Muscle of leg (tissue), 16 donors: ENCODE measurements at places on chromosomes 1 and 21. TPM values are rescaled to one million over a fixed set of nuclear protein-coding genes. Genes with fewer than 3 reads are reported as not detected.

- H3K4me3 ChIP-seq: no peak overlapping the region
- no peak overlapping the region for H3K27ac ChIP-seq
- H3K4me1 ChIP-seq: peaks cover 3% of the 10 kb centered on the region
- peaks cover 12% of the 10 kb centered on the region for H3K36me3 ChIP-seq
- no peak for DNase-seq
Measured at GRCh38 chr1:161218301-161219077, 3.4 kb downstream of the FCER1G start.

The TNNT2 gene
- 408 TPM for total RNA-seq

The KRTAP12-3 gene
- not detected for total RNA-seq

DNA sequence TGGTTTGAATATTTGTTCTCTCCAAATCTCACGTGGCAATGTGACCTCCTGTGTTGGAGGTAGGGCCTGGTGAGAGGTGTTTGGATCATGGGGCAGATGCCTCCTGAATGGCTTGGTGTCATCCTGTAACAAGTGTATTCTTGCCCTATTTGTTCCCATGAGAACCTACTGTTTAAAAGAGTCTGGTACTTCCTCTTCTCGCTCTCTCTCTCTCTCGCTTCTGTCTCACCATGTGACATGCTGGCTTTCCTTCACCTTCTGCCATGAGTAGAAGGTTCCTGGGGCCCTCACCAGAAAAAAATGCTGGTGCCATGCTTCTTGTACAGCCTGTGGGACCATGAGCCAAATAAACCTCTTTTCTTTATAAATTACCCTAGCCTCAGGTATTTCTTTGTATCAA lies 8.4 kb upstream of the PAXBP1 start:
- no peak overlapping the region for H3K4me3 ChIP-seq
- peak; percentile 22 for DNase-seq
- no peaks in the 10 kb centered on the region for H3K27me3 ChIP-seq
- H3K27ac ChIP-seq: no peak overlapping the region
- H3K4me1 ChIP-seq: no peaks in the 10 kb centered on the region

The CD1C gene
- total RNA-seq: 1.1 TPM

The INAVA gene
- 1.2 TPM for total RNA-seq

DNA sequence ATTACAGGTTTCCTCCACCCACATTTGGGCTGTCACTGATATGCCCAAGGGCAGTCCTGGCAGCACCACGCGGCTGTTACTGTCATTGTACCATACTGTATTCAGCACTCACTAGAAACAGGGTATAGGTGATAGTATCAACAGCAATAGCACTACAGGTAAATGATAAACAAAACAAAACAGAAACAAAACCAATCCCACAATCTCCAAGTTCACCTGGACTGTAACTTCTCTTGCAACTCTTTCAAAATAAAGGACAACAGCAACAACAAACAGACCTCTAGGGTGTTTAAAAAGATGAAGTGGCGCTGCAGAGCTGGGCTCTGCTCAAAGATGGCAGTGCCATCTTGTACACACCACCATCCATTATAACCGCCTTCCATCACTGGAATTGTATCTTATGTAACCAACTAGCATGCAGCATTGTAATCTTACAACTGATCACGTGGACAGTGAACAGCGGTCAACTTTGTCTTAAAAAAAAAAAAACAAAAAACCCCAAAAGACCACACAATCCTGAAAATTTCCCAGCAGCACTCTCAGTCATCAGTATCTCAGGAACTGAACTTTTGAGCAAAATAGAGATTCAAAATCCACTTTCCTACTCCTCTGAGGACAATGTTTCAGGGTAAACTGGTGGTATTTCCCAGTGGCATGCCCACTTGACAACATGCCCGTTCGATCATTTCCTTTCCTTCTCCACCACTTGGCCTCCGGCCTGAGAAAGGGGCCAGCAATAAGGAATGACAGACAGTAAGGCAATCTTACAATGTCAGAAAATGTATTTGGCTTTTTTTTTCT lies 3.8 kb downstream of the IRF2BP2 start:
- peak; percentile 79 for DNase-seq
- H3K27me3 ChIP-seq: no peaks in the 10 kb centered on the region
- H3K36me3 ChIP-seq: peaks cover 27% of the 10 kb centered on the region
- peaks cover 21% of the 10 kb centered on the region for H3K4me1 ChIP-seq

DNA sequence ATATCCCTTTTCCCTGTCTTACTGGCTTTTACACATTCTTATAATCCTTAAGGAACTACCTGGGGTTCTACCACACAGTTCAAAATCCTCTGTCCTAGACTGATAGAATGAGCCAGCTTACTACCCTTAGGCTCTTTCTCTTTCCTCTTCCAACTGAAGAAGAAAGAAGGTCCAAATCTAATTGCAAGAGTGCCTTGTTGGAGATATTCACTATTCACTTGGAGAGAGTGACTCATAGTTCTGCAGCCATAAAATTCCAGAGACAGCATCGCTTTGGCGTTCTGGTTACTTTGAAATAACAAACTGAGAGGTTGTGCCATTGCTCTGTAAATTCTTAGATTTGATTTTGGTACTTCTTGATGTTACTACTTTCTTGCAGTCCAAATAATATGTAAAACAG lies 4.2 kb downstream of the CADM3 start:
- peaks cover 8% of the 10 kb centered on the region for H3K4me1 ChIP-seq
- H3K27me3 ChIP-seq: peaks cover 30% of the 10 kb centered on the region
- no peak overlapping the region for H3K4me3 ChIP-seq
- no peak for DNase-seq

DNA sequence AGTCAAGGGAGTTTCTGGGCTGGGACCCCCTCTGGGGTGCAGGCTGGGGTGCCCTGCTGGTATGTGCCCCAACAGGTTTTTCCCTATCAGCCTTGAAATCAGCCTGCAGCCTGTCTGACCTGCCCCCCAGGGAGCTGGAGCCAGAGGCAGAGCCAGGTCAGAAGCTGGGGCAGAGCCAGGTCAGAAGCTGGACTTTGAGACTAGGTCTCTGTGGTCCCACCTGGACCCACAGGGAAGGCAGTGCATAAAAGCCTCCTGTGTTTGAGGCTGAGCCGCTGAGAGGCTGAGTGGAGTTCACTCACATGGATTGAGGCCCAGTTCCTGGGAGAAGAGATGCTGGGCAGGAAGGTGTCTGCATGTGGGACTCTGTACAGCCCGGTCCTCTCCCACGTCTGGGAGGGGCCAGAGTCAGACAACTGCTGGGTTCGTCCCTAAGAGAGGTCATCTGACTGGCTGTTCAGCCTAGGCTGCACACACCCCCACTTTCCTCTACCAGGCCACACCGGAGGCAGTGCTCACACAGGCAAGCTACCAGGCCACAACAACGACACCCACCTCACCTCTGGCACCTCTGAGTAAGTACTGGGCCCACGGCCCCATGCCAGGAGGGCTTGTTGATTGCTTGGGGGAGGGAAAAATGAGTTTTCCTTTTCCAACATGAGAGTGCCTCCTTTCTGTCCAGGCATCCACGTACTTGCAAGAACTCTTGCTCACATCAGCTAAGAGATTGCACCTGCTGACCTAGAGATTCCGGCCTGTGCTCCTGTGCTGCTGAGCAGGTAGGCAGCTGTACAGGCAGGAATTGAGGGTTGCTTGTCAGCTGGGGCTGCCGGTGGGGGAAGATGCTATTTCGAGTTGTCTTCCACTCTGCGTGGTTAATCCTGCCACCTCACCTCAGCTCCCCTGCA lies at the start of gene ANXA9:
ANXA9 (plus strand) TSS at position 488 of the 908 bp plus-strand sequence. CDS start 814 bp downstream, outside the sequence.
- H3K36me3 ChIP-seq: no peaks in the 10 kb centered on the region
- H3K4me1 ChIP-seq: peaks cover 12% of the 10 kb centered on the region
- H3K27ac ChIP-seq: no peak within 1 kb of the TSS
- DNase-seq: no peak

DNA sequence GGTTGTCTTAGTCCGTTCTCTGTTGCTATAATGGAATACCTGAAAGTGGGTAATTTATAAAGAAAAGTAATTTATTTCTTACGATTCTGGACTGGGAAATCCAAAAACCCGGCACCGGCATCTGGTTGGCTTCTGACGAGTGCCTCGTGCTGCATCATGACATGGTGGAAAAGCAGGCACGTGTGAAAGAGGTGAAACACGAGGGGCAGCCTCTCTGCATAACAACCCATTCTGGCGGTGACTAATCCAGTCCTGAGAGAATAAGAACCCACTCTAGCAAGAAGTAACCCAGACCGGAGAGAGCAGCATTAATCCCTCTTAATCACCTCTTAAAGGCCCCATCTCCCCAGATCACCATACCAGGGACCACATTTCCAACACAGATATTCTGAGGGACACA lies 2.7 kb upstream of the EDEM3 start:
- no peaks in the 10 kb centered on the region for H3K27me3 ChIP-seq
- H3K27ac ChIP-seq: no peak overlapping the region
- H3K4me3 ChIP-seq: no peak overlapping the region
- no peaks in the 10 kb centered on the region for H3K36me3 ChIP-seq
- no peak for DNase-seq
- peaks cover 5% of the 10 kb centered on the region for H3K4me1 ChIP-seq

- H3K4me3 ChIP-seq: no peak overlapping the region
- peaks cover 9% of the 10 kb centered on the region for H3K27me3 ChIP-seq
- H3K27ac ChIP-seq: no peak overlapping the region
- peak; percentile 89 for DNase-seq
Measured at GRCh38 chr1:15323351-15323988, 76.4 kb downstream of the FHAD1 start.

DNA sequence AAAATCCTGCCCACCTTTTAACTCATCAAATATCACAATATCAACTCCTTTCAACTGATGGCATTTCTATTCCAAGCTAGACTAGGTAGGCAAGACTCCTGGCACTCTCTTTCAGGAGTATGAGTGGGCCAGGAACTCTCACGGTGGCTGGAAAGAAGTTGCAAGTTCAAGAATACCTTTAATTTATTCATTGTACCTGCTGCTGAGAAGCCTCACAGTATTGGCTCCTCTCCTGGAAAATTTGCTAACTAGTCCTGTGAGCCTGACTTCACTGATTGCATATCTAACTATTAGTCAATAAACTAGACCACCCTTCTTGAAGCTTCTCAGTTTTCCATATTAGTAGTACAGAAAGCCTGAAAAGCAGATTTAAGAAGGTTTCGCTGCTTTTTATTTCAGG lies 120.2 kb downstream of the DUSP10 start:
- H3K4me1 ChIP-seq: no peaks in the 10 kb centered on the region
- DNase-seq: no peak
- H3K27ac ChIP-seq: no peak overlapping the region
- no peak overlapping the region for H3K4me3 ChIP-seq

- H3K4me1 ChIP-seq: no peaks in the 10 kb centered on the region
- H3K27ac ChIP-seq: no peak overlapping the region
- H3K36me3 ChIP-seq: peaks cover 7% of the 10 kb centered on the region
- peak; percentile 51 for DNase-seq
- no peaks in the 10 kb centered on the region for H3K27me3 ChIP-seq
- H3K4me3 ChIP-seq: no peak overlapping the region
Measured at GRCh38 chr1:52296345-52296744, 69.7 kb downstream of the CC2D1B start.

- H3K27me3 ChIP-seq: no peaks in the 10 kb centered on the region
- no peaks in the 10 kb centered on the region for H3K36me3 ChIP-seq
- peaks cover 21% of the 10 kb centered on the region for H3K4me1 ChIP-seq
- peak overlapping the region; percentile 63 for H3K4me3 ChIP-seq
- peak; percentile 57 for DNase-seq
Measured at GRCh38 chr1:116569776-116570357, 959 bp downstream of the CD58 start.

The SYPL2 gene
- total RNA-seq: 57.3 TPM

DNA sequence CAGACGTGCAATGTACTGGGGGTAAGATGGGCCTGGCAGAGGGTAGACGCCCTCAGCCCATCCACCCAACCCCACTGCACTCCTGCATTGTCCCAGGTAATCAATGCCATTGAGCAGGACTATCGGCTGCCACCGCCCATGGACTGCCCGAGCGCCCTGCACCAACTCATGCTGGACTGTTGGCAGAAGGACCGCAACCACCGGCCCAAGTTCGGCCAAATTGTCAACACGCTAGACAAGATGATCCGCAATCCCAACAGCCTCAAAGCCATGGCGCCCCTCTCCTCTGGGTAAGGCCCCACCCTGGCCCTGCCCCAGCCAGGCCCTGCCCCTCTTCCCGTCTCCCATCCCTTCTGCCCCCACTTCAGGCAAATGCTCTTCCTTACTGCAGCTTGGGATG lies 62.4 kb downstream of the LACTBL1 start:
- H3K4me1 ChIP-seq: peaks cover 25% of the 10 kb centered on the region
- H3K36me3 ChIP-seq: peaks cover 43% of the 10 kb centered on the region
- no peaks in the 10 kb centered on the region for H3K27me3 ChIP-seq
- DNase-seq: no peak
- H3K27ac ChIP-seq: no peak overlapping the region
- H3K4me3 ChIP-seq: no peak overlapping the region

DNA sequence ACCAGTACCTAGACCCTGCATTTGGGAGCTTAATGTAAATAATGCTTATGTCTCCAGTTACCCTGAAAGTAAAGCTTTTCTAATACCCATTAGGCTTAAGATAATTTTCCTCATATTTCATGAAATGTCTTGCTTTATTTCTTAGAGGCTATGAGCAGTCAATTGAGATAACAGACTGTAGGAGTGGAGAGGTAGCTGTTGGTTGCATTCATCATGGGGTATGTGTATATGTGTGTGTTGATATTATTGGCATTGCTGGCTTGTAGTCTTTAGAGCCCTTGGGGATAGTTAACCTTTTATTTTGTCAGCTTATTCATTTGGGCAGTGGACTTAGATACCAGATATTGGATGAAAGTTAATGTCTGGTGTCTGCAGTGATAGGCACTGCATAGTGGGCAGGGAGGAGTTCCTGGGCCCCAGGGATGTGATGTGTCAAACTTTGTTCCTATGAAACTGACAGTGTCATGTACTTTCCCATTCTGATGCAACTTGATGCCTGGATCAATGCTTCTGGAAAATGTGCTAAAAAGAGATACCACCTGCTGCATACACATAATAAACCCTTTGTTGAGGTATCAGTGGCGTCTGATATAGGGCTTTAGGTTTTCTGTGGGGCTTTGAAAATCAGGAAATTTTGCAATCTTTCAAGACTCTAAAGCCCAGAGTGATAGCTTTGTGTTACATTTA lies 83.9 kb downstream of the MAST2 start:
- DNase-seq: peak; percentile 21
- H3K4me1 ChIP-seq: peaks cover 4% of the 10 kb centered on the region
- no peak overlapping the region for H3K4me3 ChIP-seq
- no peaks in the 10 kb centered on the region for H3K27me3 ChIP-seq

DNA sequence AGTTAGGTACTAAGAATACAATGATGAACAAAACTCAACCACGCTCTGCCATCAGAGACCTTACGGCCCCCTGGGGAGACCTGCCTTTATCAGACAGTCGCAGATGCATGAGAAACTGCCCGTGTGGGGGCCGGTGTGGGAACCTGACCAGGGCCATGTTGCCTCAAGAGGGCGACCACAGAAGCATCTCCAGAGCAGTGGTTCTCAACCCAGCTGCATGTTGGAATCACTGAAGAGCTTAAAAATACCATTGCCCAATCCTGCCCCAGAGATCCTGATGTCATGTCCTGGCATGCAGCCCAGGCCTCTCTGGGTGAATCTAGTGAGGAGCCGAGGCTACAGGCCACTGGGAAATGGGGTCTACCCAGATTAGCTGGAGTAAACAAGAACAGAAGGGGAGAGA lies 108.7 kb downstream of the PRDM2 start:
- H3K27me3 ChIP-seq: no peaks in the 10 kb centered on the region
- H3K4me1 ChIP-seq: peaks cover 3% of the 10 kb centered on the region
- DNase-seq: no peak

- no peak overlapping the region for H3K4me3 ChIP-seq
- H3K4me1 ChIP-seq: peaks cover 9% of the 10 kb centered on the region
- peak; percentile 64 for DNase-seq
- peaks cover 30% of the 10 kb centered on the region for H3K27me3 ChIP-seq
- H3K27ac ChIP-seq: no peak overlapping the region
Measured at GRCh38 chr21:42621166-42621818, 32.1 kb upstream of the PDE9A start.

- DNase-seq: no peak
- no peaks in the 10 kb centered on the region for H3K27me3 ChIP-seq
- H3K27ac ChIP-seq: no peak overlapping the region
- H3K4me3 ChIP-seq: no peak overlapping the region
- no peaks in the 10 kb centered on the region for H3K4me1 ChIP-seq
Measured at GRCh38 chr1:32172621-32173245, 6.7 kb upstream of the TXLNA start.

The KRTAP21-2 gene
- total RNA-seq: not detected
